Activated T-helper 2 cell treated with anti-CD3 and anti-CD28 coated beads, Interferon-gamma antibody, Interleukin-2, Interleukin-4, amounts not matched to agents 10 μg/mL and 5 μg/mL and 100 μg/mL, durations not matched to agents 14 hours and 24 hours and 36 hours (primary cell): ENCODE measurements at places on chromosomes 2 and 18. TPM values are rescaled to one million over a fixed set of nuclear protein-coding genes. Genes with fewer than 3 reads are reported as not detected.

Gene HRH4
- total RNA-seq: 0.16 and 0.21 TPM in 2 replicates

Gene FRZB
- total RNA-seq: not detected in 2 replicates

Gene SLC9A4
- total RNA-seq: 0.09 TPM in 2 replicates

Gene CRYGC
- total RNA-seq: not detected in 2 replicates

Gene MAP2
- not detected in 2 replicates for total RNA-seq

Gene KLHL14
- total RNA-seq: not detected in 2 replicates

DNA sequence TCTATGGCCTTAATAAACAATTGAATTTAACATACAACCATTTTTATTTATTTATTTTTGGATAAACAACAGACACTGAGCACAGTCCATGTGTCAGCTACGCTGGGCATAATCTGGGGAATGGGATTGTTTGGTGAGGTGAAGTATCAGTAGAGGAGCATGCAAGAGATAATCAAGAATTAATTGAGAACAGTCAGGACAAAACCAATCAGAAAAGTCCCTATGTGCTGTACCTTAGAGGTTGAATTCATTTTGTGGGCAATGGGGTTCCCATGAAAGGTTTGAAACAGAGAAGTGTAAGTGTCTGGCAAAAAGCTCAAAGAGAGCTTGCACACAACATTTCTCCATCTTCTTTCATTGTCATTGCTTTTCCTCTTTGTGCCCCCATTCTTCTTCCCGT is 198.2 kb downstream of the RNF144A start:
- no peak for DNase-seq

DNA sequence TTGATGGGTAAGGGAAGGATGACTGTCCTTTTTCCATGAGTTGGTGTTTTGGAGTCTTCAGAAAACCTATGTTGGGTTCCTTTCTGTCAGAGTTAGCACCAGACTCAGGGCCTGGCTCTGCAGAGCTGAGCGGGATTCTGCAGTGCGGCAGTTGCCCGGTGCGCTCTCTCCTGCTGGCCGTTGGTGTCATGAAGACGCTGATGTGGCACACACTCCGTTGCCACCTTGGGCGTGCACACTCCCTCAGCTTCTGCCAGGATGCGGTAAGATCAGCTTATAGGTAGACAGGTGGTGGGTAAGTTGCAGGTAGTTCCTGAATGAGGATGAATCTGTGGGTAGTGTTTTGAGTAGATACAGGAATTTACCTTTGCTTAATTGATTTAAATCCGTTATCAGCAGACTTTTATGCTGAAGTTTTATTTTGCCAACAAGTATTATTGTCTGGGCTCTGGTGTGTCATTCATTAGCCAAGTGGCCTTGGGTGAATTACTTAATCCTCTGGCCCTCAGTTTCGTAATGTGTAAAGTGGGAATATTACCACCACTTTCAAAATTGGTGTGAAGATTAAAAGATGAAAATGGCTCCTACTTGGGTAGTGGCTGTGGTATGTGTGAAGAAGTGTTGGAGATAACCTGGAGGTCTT is 26.8 kb downstream of the DGKD start:
- DNase-seq: no peak

GRCh38 chr2:69309351-69310110 is 77.5 kb downstream of the GFPT1 start:
- DNase-seq: no peak

DNA sequence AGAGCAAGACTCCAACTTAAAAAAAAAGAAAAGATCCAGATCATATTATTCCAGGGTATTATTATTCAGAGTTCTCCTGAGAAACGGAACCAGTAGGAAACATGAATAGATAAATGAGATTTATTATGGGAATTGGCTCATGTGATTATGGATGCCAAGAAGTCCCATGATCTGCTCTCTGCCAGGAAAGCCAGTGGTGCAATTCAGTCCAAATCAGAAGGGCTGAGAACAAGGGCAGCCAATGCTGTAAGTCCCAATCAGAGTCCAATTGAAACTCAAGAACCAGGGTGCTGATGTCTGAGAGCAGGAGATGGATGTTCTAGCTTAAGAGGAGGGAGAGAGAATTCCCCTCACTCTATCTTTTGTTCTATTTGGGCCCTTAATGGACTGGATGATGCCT is 7.8 kb downstream of the SCYGR2 start:
- no peak for DNase-seq

DNA sequence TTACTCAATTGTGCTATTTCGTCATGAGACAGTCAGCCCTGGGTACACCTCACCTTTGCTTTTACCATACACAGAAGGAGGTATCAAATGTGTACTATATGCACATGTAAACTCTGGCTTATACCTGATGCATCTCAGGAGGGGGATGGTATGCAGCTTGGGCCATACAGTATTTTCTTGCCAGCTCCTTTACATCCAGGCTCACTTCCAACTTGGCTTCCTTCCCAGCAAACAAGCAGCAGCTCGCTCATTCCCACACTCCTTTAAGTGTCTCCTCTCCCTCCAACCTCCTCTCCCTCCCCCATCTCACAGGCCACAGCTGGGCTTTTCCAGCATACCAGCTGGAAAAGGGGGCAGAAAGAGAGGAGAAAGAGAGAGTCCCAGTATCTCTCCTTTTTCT is 9.6 kb downstream of the MARCHF4 start:
- DNase-seq: no peak

DNA sequence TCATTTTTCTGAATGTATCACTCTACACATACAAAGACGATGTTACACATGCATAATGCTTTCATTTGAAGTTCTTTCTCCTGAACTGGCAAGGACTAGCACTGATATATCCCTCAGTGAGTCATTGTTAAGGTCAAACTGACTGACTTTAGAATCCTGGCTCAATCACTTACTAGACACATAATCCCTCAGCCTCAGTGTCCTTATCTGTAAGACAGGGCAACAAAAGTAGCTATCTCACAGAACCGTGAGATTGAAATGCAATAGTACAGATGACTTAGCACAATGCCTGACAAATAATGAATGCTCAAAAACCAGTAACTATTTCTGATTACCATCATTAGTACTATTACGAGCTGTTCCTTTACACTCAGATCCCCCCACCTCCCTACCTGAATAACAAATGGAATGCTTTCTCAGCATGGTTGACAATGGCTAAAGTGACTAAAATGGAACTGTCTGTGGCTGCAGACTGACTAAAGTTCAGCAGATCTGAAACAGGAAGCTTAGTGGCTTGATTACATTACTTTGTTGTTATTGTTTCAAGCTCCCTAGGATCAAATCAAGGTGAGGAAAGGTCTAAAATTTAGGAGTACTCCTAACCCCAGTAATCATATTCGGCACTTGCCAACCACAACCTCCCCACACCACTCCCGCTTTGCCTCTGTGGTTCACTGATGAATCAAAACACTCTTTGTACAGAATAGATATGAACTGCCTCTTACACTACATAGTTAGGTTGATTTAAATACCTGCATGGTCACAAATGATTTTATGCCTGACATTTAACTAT is 35.8 kb upstream of the CACNB4 start:
- peak; percentile 16 for DNase-seq

DNA sequence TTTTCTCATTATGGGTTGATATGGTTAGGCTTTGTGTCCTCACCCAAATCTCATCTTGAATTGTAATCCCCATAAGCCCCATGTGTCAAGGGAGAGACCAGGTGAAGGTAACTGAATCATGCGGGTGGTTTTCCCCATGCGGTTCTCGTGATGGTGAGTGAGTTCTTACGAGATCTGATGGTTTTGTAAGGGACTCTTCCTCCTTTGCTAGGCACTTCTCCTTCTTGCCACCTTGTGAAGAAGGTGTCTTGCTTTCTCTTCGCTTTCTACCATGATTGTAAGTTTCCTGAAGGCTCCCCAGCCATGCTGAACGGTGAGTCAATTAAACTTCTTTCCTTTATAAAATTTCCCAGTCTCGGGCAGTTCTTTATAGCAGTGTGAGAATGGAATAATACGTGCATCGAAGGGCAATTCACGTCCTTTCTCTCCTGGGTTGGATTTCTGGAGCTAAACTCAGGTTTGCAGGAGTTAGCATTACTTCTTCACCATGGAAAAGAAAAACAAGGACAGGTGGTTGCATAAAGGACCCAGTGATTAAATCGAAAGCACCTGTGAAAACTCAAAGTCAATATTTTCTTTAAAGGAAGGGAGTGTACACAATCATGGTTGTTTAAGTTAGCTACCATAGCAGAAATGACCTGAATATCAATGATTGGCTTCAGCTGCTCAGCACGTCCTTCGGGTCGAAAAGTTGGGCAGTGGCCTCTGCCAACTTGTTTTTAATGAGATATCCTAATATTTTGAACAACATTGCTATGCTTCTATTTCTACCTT is 54.1 kb downstream of the CDC42EP3 start:
- DNase-seq: no peak

DNA sequence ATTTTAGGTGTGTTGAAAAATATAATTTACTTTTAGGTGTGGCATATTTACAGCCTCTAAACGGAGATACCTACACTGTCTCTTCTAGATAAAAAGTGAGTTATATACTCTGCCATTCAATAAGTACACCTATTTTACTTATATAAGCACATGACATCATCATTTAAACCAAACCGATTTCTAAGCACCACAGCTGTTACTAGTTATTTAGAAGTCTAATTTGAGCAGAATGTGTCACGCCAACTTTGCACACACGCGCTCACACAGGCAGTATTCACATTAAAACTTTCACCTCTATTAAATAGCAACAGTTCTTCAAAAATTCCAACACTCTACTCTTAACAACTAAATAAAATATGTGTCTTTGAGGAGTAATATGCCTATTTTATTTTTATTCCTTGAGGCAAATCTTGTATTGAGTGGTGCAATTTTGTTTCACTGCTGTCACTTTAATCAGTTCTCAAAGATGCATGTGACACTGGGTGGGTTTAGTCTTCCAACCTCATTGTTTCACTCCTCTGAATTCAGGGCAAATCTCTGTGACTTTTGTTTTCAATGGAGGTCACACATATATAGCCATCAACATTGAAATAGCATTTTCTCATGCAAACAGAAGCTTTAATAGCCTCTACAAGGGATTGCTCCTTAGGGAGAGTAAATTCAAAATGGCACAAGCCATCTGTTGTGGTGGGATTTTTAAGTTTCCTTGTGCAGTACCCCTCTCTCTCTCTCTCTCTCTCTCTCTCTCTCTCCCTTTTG is 721.0 kb downstream of the PLCL1 start:
- no peak for DNase-seq

GRCh38 chr2:105749583-105750400 is 5.1 kb downstream of the NCK2 start:
- no peak for DNase-seq

DNA sequence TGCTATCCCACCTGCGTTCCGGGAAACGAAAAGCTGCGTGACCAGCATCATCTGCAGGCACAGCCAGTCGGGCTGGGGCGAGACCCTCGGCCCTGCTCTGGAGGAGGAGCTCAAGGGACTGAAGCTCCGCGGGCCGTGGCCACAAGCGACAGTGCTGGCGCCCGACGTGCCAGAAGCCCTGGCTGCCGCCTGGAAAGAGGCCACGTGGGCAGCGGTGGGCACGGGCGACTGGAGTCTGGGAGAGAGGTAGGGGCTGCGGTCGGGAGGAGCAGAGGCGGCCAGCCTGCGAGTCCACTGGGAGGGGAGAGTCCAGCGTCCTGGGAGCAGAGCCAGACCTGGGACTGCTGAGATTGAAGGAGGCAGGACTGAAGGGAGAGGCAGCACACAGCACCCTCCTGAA is 9.2 kb downstream of the DTYMK start:
- no peak for DNase-seq

- DNase-seq: no peak
These were observed 95.2 kb downstream of the NAB1 start for GRCh38 chr2:190744041-190744440.

GRCh38 chr18:69845593-69846506 is 101.8 kb downstream of the CD226 start:
- DNase-seq: no peak

DNA sequence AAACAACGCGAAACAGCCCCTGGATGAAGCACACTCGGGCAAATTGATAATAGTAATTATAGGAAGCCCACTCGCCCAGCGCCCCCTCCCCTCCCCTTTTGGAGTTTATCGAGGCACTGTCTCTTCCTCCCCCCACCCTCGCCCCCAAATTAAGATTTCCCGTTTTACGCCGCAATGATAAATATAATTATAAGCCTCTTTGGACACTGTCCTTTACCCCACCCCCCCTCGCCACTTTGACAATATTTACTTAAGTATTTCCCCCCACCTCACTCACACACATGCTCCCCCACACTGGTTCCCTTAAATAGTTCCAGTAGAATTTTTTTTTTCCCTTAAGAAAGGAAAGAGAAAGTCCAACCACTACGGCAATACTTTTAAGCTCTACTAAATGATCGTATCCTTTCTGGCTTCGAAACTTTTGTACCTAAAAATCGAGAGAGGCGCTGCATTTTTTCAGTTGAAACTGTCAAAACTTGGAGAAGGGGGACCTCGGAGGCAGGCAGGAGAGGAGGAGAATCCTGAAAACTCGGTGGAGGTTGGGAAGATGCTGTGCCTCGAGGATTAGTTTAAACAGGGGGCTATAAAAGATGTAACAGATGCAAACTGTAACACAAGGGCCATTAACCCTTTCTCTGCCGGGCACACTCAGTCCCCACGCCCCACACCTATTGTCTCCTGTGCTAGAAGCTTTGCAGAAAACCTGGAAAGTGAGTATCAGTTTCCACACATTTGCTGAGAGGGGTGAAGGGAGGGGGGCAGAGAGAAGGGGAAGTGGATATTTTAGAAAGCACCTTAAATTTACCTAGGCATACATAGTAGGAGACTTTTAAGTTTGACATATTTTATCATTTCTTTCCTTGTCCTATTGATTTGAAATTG is 1.8 kb downstream of the ZEB2 start:
- DNase-seq: no peak

- DNase-seq: no peak
These were observed 119.5 kb downstream of the LIPG start for GRCh38 chr18:49681387-49681786.

DNA sequence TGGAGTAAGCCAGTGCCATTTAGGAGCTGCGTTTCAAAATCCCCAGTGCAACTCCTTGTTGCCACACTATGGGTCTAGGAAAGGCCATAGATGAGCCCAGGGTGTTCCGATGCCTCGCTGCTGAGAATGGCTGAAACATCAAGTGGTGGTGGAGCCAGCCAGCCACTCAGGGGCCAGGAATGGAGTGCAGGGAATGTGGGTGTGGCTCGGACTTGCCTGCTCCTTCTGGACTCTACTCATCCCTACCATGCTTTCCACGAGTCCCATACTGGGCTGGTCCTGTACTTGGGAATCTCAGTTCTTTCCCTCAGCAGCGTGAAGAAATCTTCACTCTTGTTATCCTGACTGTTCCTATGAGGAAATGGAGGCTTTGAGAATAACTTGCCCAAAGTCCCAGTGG is 143.5 kb downstream of the INSIG2 start:
- no peak for DNase-seq

- DNase-seq: no peak
These were observed 9.4 kb downstream of the C2orf42 start for GRCh38 chr2:70181363-70181956.

GRCh38 chr2:148789059-148789458 is 86.0 kb upstream of the KIF5C start:
- DNase-seq: no peak

- DNase-seq: no peak
These were observed 96.9 kb downstream of the TPO start for GRCh38 chr2:1510176-1510575.

GRCh38 chr18:47737198-47737830 is 193.1 kb downstream of the SMAD2 start:
- DNase-seq: no peak
